ENCODE measurements at places on chromosomes 12 and 14.

DNA sequence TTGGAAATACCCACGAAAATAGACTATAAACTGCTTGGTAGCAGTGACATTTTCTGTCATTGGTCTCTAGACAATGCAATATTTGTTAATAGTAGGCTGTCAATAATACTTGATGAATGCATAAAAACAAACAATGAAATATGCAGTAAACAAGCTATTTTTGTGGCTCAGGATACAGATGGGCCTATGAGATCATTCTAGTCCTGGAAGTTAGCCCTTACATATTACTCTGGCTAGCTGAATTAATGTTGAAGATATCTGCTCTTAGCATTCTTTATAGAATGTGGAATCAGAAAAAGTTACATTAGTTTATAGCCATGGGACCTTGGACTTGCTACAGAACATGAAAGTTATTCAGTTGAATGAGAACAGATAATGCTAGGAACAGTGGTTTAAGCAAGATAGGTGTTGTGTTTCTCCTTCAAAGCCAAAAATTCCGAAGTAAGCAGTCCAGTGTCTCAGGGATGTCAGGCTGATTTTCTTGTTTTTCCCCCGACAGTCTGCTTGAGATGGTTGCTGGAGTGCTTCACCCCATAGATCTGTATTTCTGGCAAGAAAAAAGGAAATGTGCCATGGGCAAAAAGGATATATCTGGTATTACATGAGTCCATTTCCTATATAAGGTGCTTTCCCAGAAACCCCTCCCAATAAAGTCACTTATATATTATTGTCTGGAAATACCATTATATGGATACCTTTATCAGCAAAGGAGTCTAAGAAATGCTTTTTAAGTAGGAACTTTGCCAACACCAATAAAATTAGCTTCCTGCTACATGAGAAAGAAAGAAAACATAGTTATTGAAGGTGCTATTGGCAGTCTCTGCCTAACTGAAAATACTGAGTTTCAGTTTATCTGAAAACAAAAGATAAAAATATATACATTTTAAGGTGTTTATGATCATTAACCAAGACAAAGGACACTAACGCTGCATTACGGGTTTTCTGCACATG is 619.4 kb upstream of the ATP2B1 start:
- DNase-seq: no peak

DNA sequence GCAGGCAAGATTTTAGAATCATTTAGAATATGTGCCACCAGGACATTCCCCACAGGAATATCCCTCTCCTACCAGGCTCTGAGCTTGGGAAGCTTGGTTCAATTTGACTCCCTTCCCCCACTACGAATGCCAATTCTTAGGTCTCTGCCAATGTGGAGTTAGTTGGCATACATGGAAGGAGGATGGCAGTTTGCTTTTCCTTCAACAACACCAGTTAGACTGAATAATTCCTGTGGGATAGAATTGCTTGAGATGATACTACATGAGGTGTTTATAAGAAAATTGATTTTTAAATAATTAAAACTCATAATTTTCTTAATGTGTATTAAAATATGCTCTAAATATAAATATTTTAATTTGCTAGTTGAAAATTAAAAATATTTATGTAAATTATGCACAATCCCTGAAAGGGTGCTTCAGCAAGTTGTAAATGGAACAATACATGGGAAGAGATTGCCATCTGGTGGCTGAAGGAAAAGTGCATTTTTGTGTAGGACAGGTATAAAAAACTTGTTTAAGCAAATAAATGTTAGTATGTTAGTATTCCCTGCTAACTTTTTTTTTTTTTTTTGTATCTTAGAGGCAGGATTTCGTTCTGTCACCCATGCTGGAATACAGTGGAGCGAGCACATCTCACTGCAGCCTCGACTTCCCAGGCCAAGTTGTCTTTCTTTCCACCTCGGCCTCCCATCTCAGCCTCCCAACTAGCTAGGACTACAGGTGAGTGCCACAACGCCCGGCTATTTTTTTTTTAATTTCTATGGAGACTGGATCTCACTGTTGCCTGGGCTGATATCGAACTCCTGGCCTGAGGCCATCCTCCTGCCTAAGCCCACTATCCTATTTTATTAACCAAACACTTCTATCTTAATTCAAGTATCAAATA is 25.8 kb upstream of the STRAP start:
- DNase-seq: peak; percentile 16

GRCh38 chr14:92603309-92604242 is 90.0 kb downstream of the RIN3 start:
- peak; percentile 31 for DNase-seq

DNA sequence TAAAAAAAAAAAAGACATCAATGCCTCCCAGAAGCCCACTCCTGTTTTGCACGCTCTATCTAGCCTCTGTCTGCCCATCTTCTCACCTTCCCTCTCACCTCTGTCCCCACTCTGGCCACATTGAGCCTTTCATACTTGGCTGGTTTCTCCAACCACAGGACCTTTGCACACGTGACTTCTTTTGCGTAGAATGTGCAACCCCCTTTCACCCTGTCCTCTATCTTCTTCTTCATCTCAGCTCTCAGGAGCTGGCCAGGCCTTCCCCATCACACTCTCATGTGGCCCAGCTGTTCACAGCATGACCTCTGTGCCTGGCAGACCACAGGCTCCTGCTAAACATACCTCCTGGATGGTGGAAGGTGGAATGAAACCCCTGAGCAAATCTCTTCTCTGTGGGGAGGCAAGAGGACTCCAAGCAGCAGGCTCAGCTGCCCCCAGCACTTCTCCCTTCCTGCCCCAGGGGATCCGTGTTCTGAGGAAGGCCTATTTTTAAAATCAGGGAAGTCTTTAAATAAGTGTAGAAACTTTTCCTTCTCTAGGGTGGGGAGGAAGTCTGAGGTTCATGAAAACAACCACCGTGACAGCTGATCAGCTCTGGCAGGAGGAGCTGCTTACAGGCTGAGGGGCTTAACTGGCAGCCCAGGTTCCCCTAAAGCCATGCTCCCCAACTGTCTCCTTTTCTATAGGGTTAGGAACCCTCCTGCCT is 11.6 kb downstream of the HVCN1 start:
- DNase-seq: no peak

DNA sequence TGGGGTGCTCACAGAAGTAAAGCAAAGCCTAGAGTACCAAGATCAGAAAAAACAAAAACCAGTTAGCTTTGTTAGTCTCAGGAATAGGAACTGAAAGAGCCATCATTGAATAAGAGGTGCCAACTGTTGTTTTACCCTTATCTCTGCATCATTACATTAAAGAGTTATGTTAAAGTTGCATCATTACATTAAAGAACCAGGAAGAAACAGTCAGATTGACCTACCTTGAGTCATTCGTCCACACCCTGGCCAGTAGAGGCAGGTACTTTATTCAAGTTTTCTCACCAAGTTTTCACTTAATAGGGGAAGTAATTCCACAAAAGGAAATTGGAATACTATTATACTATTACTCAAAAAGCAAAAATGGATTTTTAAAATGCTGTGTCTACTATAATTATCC is 121.7 kb upstream of the CNOT2 start:
- no peak for DNase-seq

GRCh38 chr14:62187265-62187664 is 425.0 kb downstream of the SNAPC1 start:
- no peak for DNase-seq

- DNase-seq: no peak
These were observed 173.4 kb upstream of the ATP2B1 start for GRCh38 chr12:89882050-89882449.

- no peak for DNase-seq
These were observed 6.8 kb downstream of the KMT5A start for GRCh38 chr12:123390498-123391426.

DNA sequence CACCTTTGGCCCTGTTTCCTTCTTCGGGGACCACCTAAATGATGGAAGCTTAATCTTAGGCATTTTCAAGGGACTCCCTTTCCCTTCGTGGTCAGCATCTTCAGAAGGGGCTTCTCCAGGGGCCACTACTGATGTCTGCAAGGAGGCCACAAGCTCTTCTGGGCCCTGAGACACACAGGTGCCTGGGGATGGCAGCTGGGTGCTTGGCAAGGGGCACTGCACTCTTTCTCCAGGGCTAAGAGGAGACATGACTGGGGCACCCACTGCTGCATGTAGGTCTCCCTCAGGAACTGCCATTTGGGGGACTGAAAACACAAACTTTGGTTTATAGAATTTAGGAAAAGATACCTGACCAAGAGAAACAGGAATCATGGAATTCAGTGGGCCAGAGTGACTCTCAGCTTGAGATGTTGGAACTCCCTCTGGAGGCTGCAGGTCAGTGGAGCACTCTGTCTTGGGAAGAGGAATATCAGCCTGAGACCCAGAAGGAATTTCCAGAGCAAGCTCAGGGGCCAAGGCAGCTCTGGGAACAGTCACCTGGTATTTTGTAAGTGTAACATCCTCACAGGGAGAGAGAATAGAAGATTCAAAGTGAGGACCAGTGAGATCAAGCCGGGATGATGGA is 16.0 kb downstream of the PLD4 start:
- no peak for DNase-seq

GRCh38 chr14:89178800-89179535 is 238.1 kb downstream of the FOXN3 start:
- DNase-seq: no peak

GRCh38 chr12:102052192-102053061 is 9.4 kb downstream of the WASHC3 start:
- DNase-seq: no peak

- no peak for DNase-seq
These were observed 5.1 kb upstream of the PAPOLA start for GRCh38 chr14:96497087-96497486.
